Activated naive CD4-positive, alpha-beta T cell treated with anti-CD3 and anti-CD28 coated beads for 36 hours (primary cell): ENCODE measurements at places on chromosomes 7 and 10. TPM values are rescaled to one million over a fixed set of nuclear protein-coding genes. Genes with fewer than 3 reads are reported as not detected.

- no peak overlapping the region for H3K4me3 ChIP-seq
- peaks cover 2% of the 10 kb centered on the region for H3K36me3 ChIP-seq
- H3K27ac ChIP-seq: no peak overlapping the region
- no peak for DNase-seq
- H3K4me1 ChIP-seq: peaks cover 24% of the 10 kb centered on the region
Measured at GRCh38 chr7:130087364-130087763, 17.0 kb downstream of the KLHDC10 start.

GRCh38 chr10:74189999-74190421 is 39.0 kb downstream of the ADK start:
- H3K4me1 ChIP-seq: peaks cover 57% of the 10 kb centered on the region
- peak; percentile 49 for DNase-seq
- peaks cover 5% of the 10 kb centered on the region for H3K36me3 ChIP-seq
- no peaks in the 10 kb centered on the region for H3K27me3 ChIP-seq

- no peak overlapping the region for H3K27ac ChIP-seq
- H3K27me3 ChIP-seq: no peaks in the 10 kb centered on the region
- H3K36me3 ChIP-seq: peaks cover 3% of the 10 kb centered on the region
- peaks cover 41% of the 10 kb centered on the region for H3K4me1 ChIP-seq
Measured at GRCh38 chr10:74924251-74924963, 98.0 kb downstream of the KAT6B start.

DNA sequence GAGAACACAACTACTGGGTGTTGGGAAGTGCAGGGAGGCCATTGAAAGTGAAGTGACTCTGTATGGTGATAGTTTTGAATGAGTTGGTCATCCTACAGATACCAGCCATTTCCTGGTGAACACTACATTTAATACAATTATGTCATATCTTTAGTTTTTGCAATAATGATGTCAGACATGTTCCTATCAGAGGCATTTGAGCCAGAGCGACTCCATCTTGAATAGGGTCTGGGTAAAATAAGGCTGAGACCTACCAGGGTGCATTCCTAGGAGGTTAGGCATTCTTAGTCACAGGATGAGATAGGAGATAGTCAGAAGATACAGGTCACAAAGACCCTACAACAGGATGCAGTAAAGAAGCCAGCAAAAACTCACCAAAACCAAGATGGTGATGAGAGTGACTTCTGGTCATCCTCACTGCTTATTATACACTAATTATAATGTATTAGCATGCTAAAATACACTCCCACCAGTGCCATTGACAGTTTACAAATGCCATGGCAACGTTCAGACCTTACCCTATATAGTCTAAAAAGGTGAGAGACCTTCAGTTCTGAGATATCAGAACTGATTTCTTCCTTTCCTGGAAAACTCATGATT is 28.2 kb downstream of the ADK start:
- H3K36me3 ChIP-seq: no peaks in the 10 kb centered on the region
- H3K4me3 ChIP-seq: no peak overlapping the region
- peaks cover 41% of the 10 kb centered on the region for H3K4me1 ChIP-seq

DNA sequence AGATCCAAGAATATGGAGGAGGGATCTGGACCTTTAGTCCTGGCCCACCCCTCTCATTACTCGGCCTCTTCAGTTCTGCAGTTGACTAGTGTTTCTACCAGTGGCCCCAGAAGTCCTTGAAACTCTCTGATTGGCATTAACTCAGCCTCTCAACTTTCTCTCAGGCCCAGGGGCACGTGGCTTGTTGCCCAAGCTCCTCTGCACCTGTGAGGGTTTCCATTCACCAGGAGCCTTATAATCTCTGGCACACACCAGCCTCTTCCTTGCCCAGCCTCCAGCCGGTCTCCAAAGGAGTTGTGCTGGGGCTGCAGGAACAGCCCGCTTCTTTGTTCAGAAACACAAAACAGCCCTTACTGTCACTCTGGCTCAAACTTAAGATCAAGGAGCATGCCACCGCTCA is 47.6 kb upstream of the ZPBP start:
- no peaks in the 10 kb centered on the region for H3K36me3 ChIP-seq
- no peak overlapping the region for H3K27ac ChIP-seq
- peaks cover 24% of the 10 kb centered on the region for H3K4me1 ChIP-seq
- no peak overlapping the region for H3K4me3 ChIP-seq
- no peak for DNase-seq
- no peaks in the 10 kb centered on the region for H3K27me3 ChIP-seq

- peaks cover 5% of the 10 kb centered on the region for H3K27me3 ChIP-seq
- H3K27ac ChIP-seq: no peak overlapping the region
- H3K4me1 ChIP-seq: no peaks in the 10 kb centered on the region
- DNase-seq: no peak
- no peaks in the 10 kb centered on the region for H3K36me3 ChIP-seq
Measured at GRCh38 chr7:5283421-5284303, 919 bp downstream of the SLC29A4 start.

- peaks cover 17% of the 10 kb centered on the region for H3K36me3 ChIP-seq
- no peak overlapping the region for H3K4me3 ChIP-seq
- H3K27me3 ChIP-seq: no peaks in the 10 kb centered on the region
- peaks cover 86% of the 10 kb centered on the region for H3K4me1 ChIP-seq
- DNase-seq: no peak
- H3K27ac ChIP-seq: no peak overlapping the region
Measured at GRCh38 chr10:59873896-59874295, 32.5 kb downstream of the CCDC6 start.

DNA sequence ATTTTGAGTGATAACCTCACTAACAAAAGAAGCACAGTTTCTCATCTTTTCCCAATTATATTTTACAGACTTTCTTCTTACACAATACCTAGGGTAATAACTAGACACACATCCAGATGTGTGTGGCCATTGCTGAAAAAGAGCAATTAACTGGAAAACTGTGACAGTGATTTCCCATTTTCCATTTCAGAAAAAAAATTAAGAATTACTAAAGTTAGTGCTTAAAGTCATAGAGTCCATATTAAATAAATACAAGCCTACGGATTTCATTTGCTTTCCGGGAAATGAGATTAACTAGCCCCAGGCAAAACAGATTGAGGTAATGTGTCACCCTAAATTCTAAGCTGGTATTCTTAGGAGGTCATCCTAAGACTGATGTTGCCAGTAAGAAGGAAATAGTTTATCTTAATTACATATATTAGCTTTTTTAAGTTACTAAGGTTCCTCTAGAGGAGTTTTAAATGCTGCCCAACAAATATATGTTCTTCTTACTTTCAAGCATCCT is 10.2 kb upstream of the MACC1 start:
- no peak for DNase-seq
- no peaks in the 10 kb centered on the region for H3K4me1 ChIP-seq
- H3K27ac ChIP-seq: no peak overlapping the region
- H3K4me3 ChIP-seq: no peak overlapping the region

- H3K4me3 ChIP-seq: no peak overlapping the region
- H3K27ac ChIP-seq: no peak overlapping the region
- no peaks in the 10 kb centered on the region for H3K36me3 ChIP-seq
Measured at GRCh38 chr7:71131256-71132126, 453 bp upstream of the GALNT17 start.

DNA sequence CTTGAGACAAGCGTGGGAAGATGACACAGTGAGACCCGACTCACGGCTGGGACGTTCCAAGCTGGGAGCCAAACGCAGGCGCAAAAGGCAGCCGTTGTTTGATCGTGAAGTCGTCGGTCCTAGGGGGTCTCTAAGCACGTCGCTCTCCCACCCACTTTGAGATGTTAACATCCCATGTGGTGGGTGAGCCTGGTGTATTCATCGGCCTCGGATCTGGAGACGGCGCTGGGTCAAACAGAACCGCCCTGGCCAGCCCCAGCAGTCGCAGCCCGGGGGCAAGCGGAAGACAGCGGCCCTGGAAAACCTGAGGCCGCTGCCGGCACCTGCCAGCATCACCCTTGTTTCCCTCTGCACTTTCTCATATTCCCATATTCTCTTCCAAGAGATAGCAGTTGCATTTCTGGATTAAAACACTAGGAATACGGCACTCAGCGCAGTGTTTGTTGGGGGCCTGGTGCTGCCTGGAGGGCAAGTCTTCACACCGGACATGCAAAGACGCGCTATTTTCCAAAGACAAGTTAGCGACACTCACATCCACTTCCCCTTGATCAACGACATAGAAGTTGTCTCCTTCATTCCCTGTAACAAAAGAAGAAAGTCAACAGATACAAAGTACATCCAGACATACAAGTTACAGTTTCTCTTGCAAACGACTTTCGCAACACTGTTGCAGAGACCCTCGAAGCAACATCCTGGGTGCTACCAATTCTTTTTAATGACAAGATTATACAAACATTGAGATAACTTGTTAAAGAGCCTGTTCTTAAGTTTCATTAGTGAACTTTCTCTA is 86.2 kb upstream of the PDGFA start:
- H3K27ac ChIP-seq: peak overlapping the region; percentile 100
- H3K4me1 ChIP-seq: peaks cover 77% of the 10 kb centered on the region
- DNase-seq: no peak
- no peaks in the 10 kb centered on the region for H3K27me3 ChIP-seq

GRCh38 chr10:112958275-112958995 is 8.4 kb downstream of the TCF7L2 start:
- no peak overlapping the region for H3K4me3 ChIP-seq
- no peak overlapping the region for H3K27ac ChIP-seq
- H3K36me3 ChIP-seq: no peaks in the 10 kb centered on the region

- no peak within 1 kb of the TSS for H3K4me3 ChIP-seq
- H3K4me1 ChIP-seq: peaks cover 37% of the 10 kb centered on the region
- no peaks in the 10 kb centered on the region for H3K27me3 ChIP-seq
- DNase-seq: peak; percentile 99
Measured at GRCh38 chr7:134646425-134647305, at the start of gene BPGM. TSS of gene BPGM (plus strand) at chr7:134646853. CDS start at chr7:134661508, 14,655 bp downstream.

DNA sequence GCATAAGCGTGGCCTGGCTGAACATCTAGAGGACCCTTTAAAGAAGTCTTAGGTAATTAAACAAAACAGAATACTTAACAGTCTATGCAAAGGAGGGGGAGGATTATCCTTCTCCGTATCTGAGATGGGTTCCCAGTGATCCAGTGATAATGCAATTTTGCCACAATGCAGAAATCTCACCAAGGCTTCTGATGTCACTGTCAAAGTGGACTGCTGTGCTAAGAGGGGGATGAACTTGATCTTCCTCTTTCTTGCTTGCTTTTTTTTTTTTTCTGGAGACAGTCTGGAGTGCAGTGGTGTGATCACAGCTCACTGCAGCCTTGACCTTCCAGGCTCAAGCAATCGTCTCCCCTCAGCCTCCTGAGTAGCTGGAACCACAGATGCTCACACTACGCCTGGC is 30.8 kb downstream of the GATA3 start:
- peaks cover 11% of the 10 kb centered on the region for H3K4me1 ChIP-seq
- H3K27me3 ChIP-seq: no peaks in the 10 kb centered on the region
- DNase-seq: no peak
- no peak overlapping the region for H3K27ac ChIP-seq

DNA sequence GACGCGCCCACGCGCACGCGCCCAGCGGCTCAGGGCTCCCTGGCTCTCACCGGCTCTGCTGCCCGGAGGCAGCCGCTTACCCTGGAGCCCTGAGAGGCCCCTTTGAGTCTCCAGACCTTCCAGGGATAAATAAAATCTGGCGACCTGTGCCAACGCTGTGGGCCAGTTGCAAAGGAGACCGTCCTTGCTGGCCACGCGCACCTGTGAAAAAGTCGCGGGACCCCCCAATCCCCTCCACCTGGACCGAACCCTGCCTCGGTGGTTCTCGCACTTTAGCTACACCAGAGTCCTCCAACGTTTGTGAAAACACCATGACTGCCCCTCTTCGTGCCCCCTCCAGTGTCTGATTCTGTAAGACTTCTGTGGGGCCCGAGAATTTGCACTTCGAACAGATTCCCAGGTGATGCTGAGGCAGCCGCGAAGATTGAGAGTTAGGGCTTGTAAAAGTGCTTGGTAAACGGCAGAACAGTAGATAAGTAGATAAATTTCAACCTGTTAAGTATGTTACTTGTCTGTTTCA is 102.4 kb upstream of the SVIL start:
- no peak overlapping the region for H3K27ac ChIP-seq
- no peak for DNase-seq
- no peaks in the 10 kb centered on the region for H3K36me3 ChIP-seq

- H3K27me3 ChIP-seq: no peaks in the 10 kb centered on the region
- peaks cover 2% of the 10 kb centered on the region for H3K4me1 ChIP-seq
- DNase-seq: no peak
- H3K4me3 ChIP-seq: no peak overlapping the region
Measured at GRCh38 chr7:14714161-14714728, 188.3 kb downstream of the DGKB start.

DNA sequence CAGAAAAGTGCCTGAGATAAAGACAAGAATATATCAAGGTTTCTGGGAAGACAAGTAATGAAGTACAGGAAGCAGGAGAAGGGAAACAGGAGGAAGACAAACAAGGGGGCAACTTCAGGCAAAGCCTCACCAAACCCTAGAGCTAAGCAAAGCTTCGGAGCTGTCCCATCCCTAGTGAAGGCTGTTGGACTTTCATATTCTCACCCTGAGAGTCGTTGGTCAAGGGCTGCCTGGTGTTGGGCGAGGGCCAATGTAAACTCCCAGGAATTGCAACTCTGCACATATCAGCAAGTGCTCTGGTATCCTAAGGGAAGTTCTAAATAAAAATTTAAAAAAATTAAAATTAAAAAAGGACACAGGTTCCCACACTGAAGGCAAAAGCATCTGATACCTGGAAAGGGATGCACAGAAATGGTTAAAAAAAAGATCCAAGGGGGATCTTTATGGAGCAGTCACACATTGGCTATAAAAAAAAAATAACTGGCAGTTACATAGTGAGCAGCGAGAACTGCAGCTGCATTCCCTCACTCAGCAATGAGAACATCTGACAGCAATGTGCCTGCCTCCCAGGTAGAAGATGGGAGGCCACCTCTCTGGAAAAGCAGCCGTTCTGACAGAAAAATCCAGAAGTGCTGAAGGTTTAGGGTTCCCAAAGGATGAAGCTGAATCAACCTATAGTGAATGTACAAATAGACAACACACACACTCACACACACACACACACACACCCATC is 304.7 kb downstream of the WDR11 start:
- H3K27me3 ChIP-seq: peaks cover 5% of the 10 kb centered on the region
- DNase-seq: no peak
- H3K27ac ChIP-seq: no peak overlapping the region
- no peaks in the 10 kb centered on the region for H3K4me1 ChIP-seq
- H3K4me3 ChIP-seq: no peak overlapping the region

- H3K4me1 ChIP-seq: peaks cover 3% of the 10 kb centered on the region
- no peak overlapping the region for H3K27ac ChIP-seq
- H3K36me3 ChIP-seq: no peaks in the 10 kb centered on the region
Measured at GRCh38 chr10:42690449-42691360, 52.3 kb upstream of the ZNF33B start.

GRCh38 chr10:29157321-29157720 is 131.5 kb upstream of the LYZL1 start:
- no peaks in the 10 kb centered on the region for H3K36me3 ChIP-seq
- peaks cover 7% of the 10 kb centered on the region for H3K27me3 ChIP-seq
- H3K4me3 ChIP-seq: no peak overlapping the region
- H3K27ac ChIP-seq: no peak overlapping the region
- no peaks in the 10 kb centered on the region for H3K4me1 ChIP-seq

- H3K27me3 ChIP-seq: no peaks in the 10 kb centered on the region
- H3K4me1 ChIP-seq: peaks cover 7% of the 10 kb centered on the region
- H3K36me3 ChIP-seq: peaks cover 33% of the 10 kb centered on the region
- no peak for DNase-seq
- H3K27ac ChIP-seq: no peak overlapping the region
Measured at GRCh38 chr7:127959770-127960169, 71.5 kb downstream of the LRRC4 start.

Gene ARHGEF5
- 17.6 TPM for total RNA-seq

Gene NPFFR1
- total RNA-seq: not detected

Gene CALN1
- not detected for total RNA-seq

Gene IDI2
- total RNA-seq: not detected

Gene LRRTM3
- total RNA-seq: not detected

Gene KAZALD1
- 0.62 TPM for total RNA-seq

Gene CCSER2
- total RNA-seq: 81.8 TPM
